ENCODE measurements at places on chromosomes 3 and 15.
A peak's percentile ranks its signal among the peaks of the same experiment; 100 is the strongest.

GRCh38 chr3:149321640-149322039 is 11.8 kb downstream of the TM4SF18 start:
- no peak for DNase-seq

- DNase-seq = peak; percentile 93
Observed at GRCh38 chr15:52331490-52332240, 36.1 kb upstream of the MYO5C start.

GRCh38 chr15:39338251-39338650 is 242.6 kb upstream of the THBS1 start:
- DNase-seq = no peak

DNA sequence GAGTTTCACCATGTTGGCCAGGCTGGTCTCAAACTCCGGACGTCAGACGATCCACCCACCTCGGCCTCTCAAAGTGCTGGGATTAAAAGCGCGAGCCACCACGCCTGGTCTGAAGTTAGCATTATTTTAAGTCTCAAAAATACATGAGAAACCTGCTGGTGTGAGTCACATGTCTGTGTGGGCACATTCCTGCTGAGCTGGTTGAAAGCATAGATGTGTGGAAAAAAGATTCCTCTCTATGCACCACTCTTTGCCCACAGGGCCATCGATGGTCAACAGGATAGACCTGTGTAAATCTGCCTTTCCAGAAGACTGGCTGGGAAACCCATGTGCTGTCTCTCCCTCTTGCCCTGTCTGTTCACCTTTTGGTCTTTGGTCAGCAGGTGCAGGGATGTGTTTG is 63.5 kb downstream of the CHRD start:
- DNase-seq = no peak

DNA sequence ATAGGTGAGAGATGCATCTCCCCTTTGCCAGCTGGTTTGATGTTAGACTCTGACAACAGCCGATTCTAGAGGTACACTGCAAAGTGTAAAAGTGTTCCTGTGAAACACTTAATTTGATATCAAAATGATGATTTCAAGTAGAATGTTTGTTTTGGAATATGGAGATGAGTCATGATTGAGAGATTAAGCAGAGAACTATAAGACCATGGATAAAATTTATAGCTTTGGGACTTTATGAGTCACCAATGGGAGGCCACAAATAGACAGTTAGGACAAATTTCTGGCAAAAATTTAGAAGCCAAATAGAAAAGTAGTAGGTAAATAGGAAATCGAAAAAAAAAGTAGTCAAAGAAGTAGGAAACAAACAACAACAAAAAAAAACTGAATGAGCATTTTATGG is 672.5 kb downstream of the NSUN3 start:
- no peak for DNase-seq

DNA sequence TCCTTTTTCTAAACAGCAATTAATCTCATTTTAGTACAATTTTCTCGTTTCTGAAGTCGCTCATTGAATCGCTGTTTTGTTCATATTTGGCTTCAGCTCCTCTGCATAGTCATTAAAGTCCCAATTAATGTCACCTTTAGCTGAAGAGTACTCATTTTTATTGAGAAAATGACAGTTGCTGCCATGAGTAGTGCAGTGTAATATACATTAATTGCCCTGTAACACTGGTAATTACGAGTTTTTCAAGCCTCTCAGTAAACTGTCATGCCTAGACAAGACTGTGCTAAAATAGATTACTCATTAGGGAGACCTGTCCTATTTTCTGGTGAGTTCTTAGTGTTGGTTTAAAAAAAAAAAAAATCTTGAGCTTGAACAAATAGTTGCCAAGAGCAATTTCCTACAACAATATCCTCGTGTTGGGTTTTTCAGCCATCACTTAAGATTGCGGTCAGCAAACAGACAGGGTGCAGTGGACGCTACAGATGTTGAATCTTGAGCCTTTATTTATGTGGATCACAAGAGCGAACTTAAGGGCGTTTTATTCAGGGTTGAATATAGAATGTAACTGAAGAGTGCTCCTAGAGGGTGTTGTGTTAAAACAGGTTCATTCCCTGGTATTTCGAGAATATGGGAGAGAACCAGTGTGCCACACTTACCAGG is 176.0 kb downstream of the CDIN1 start:
- no peak for DNase-seq

- DNase-seq = no peak
Observed at GRCh38 chr3:98690876-98691275, 72.3 kb upstream of the ST3GAL6 start.

GRCh38 chr3:27349832-27350231 is 19.4 kb downstream of the NEK10 start:
- no peak for DNase-seq

GRCh38 chr3:134640872-134641470 is 9.9 kb downstream of the KY start:
- DNase-seq = no peak

Measured in LNCaP clone FGC (cell line).